ENCODE measurements at places on chromosomes 1 and 21.
A peak's percentile ranks its signal among the peaks of the same experiment; 100 is the strongest.

DNA sequence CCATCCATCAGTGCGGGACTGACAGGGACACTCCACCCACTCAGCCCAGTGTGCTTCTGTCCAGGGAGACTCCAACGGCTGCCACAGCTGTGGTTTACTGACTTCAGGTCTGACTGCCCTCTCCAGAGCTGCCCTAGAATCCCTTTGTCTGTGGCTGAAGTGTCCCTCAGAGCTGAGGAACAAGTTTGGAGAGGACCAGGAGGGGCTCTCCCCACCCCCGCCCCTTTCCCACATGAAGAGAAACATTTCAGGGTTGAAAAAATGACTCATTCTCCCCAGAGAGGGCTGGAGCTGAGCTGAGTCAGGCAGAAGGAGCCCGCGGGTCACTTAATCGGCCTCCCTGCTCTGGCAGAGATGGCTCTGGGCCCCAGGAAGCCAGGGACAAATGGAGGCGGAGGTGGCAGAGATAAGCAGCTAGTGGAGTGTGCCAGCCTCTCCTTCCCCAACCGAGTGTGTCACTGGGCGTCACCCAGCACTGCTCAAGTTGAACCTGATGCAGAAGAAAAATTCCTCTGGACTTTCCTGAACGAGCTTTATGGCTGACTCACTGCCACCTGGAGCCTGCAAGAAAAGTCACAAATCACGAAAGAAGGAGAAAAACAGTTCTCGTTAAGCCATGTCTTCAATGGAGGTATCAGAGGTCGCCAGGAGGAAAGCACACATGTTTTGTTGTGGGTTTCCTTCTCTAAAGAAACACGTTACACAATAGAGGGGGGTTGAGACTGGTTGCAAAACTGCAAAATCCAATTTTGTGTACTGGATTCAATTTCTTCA, 34.3 kb upstream of the ECE1 start:
- peak; percentile 40 for DNase-seq

GRCh38 chr1:228853637-228854036, 118.4 kb downstream of the RHOU start:
- no peak for DNase-seq

- no peak for DNase-seq
These were observed 70.1 kb downstream of the TENT5C start for GRCh38 chr1:117675907-117676430.

- no peak for DNase-seq
These were observed 5.0 kb downstream of the PHC2 start for GRCh38 chr1:33425900-33426299.

- no peak for DNase-seq
These were observed 98.9 kb downstream of the PGBD5 start for GRCh38 chr1:230326971-230327891.

- DNase-seq: no peak
These were observed 3.6 kb upstream of the GPR61 start for GRCh38 chr1:109535971-109536491.

Measured in central memory CD4-positive, alpha-beta T cell (primary cell).